ENCODE measurements at places on chromosomes 4 and X. TPM values are rescaled to one million over a fixed set of nuclear protein-coding genes. Genes with fewer than 3 reads are reported as not detected.
A peak's percentile ranks its signal among the peaks of the same experiment; 100 is the strongest.

MAGEA8 gene
- not detected for total RNA-seq

PABPC5 gene
- total RNA-seq, result 7.1 TPM

EREG gene
- total RNA-seq, result 28.3 TPM

NSDHL gene
- 56.7 TPM for total RNA-seq

CTAG2 gene
- not detected for total RNA-seq

DNA sequence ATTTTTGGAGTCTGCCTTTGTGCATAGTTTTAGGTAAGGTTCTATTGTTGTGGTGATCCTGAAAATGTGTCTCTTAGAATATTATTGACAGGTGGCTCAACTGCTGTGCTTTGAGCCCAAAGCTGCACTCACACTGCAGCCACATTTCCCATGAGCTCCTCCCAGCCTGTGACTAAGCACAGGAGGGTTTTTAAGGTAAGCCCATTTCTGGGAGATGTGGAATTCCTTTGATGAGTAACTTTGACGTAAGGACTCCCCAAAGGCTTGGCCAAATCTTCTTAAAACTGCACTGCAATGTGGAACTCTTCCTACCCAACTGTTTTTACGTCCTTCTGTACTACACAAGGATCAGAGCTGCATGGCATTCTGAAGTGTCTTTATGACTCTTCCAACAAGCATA, 20.0 kb upstream of the TMPRSS11A start:
- no peaks in the 10 kb centered on the region for H3K27me3 ChIP-seq
- H3K36me3 ChIP-seq, result no peaks in the 10 kb centered on the region
- H3K4me3 ChIP-seq, result no peak overlapping the region
- no peak overlapping the region for H3K27ac ChIP-seq
- no peaks in the 10 kb centered on the region for H3K4me1 ChIP-seq

GRCh38 chr4:184815046-184815877, 10.5 kb downstream of the ACSL1 start:
- peak; percentile 92 for DNase-seq
- H3K4me1 ChIP-seq, result peaks cover 34% of the 10 kb centered on the region
- no peak overlapping the region for H3K4me3 ChIP-seq
- peak overlapping the region; percentile 85 for H3K27ac ChIP-seq
- no peaks in the 10 kb centered on the region for H3K27me3 ChIP-seq

GRCh38 chrX:40462795-40463194, 118.0 kb upstream of the ATP6AP2 start:
- no peaks in the 10 kb centered on the region for H3K27me3 ChIP-seq
- no peaks in the 10 kb centered on the region for H3K4me1 ChIP-seq
- no peak overlapping the region for H3K27ac ChIP-seq

GRCh38 chrX:43679778-43680177, 23.7 kb downstream of the MAOA start:
- DNase-seq, result peak; percentile 42
- no peaks in the 10 kb centered on the region for H3K27me3 ChIP-seq
- H3K27ac ChIP-seq, result peak overlapping the region; percentile 23
- peaks cover 28% of the 10 kb centered on the region for H3K4me1 ChIP-seq

DNA sequence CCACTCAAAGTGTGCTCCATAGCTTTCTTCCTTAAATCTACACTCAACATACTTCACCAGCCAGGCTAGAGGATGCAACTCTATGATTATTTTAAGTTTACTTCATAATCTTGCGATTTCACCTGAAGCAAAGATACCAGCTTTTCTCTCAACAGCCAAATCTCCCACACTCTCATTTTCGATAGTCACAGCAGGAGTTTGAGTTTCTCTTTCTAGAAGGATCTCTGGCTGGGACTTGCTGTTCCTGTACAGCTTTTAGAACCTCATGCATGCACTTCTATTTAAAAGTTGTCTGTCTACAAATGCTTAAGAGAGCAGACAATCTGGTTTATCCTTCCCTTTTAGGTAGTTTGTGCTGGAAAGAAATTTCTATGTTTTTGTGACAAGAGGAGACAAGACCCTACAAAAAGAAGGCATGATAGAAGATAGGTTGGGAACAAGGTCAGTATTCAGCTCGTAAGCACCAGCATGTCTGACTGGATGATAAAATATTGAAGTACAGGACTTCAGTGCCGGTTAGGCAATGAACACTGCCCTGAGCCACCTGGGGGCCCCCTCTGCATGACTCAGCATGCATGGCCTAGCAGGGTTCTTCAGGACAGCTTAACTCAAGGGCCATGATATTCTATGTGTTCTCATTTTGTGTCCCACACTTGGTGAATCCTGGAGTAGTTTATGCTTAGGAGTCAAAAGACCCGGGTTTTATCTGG, 65.6 kb downstream of the ATXN3L start:
- peak overlapping the region; percentile 73 for H3K27ac ChIP-seq
- H3K36me3 ChIP-seq, result no peaks in the 10 kb centered on the region
- H3K4me1 ChIP-seq, result peaks cover 11% of the 10 kb centered on the region

DNA sequence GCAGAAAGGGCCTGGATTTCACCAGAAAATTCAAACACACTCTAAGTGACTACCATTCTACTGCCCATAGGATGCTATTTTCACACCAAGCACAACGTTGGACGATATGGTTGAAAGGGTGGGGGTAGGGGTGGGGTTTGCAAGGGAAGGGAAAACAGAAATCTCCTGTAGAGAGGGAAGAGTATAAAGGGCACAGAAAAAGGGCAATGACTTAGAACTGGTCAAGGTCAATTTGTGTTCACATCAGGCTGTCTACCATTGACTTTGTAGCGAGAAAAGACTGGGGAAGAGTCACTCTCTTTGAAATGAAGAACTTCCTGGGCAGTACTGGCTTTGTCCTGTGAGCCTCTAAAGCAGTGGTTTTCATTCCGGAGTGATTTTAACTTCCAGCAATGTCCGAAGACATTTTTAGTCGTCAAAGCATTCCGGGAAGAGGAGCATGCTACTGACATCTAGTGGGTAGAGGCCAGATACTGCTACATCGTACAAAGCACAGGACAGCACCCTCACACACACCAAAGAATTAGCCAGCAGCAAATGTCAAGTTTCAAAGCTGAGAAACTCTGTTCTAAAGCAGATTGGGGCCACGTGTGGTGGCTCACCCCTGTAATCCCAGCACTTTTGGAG, 48.4 kb upstream of the SLC7A3 start:
- peak; percentile 51 for DNase-seq
- H3K4me1 ChIP-seq, result no peaks in the 10 kb centered on the region
- no peak overlapping the region for H3K27ac ChIP-seq
- H3K27me3 ChIP-seq, result no peaks in the 10 kb centered on the region
- H3K36me3 ChIP-seq, result no peaks in the 10 kb centered on the region

DNA sequence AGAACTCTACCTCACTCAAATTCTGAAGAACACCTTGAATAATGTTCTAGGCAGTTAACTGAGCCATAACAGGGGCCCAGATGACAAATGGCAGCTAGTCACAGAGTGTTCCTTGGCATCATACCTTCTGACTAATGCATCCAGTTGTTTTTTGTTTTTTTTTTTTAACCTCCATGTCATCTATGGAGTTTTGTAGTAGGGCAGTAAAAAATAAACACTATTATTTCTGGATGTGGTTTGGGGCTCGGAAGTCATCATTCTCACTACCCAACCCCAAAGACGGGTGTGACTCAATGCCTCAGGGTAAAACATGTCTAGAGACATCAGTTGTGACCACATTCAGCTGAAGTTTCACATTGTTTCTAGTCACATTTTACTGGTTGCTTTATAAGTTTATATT, 31.2 kb upstream of the MCF2 start:
- H3K27me3 ChIP-seq, result no peaks in the 10 kb centered on the region
- no peak overlapping the region for H3K27ac ChIP-seq
- no peaks in the 10 kb centered on the region for H3K4me1 ChIP-seq
- no peak overlapping the region for H3K4me3 ChIP-seq

GRCh38 chr4:31294655-31295480, 574.7 kb downstream of the PCDH7 start:
- no peak for DNase-seq
- no peaks in the 10 kb centered on the region for H3K4me1 ChIP-seq
- no peak overlapping the region for H3K27ac ChIP-seq
- H3K27me3 ChIP-seq, result no peaks in the 10 kb centered on the region
- no peak overlapping the region for H3K4me3 ChIP-seq

DNA sequence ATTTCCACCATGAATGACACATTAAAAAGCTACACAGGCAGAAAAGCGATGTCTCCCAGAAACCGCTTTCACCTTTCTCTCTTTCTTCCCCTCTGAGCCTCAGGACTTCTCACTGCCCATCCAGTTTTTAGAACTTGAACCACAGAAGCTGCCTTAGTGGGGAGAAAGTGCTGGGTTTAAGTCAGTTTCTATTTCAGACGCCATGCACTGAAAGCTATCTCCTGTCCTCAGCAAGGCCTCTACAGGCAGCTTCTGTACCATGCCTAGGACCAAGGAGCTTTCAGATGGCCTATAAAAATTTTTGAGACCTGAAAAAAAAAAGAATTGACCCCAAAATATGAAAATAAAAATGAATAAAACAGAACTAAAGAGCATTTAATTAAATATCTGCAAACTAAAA, 34.5 kb downstream of the RAB33B start:
- no peaks in the 10 kb centered on the region for H3K27me3 ChIP-seq
- no peak overlapping the region for H3K4me3 ChIP-seq
- no peak overlapping the region for H3K27ac ChIP-seq
- DNase-seq, result no peak
- no peaks in the 10 kb centered on the region for H3K4me1 ChIP-seq

- H3K27me3 ChIP-seq, result no peaks in the 10 kb centered on the region
- no peak for DNase-seq
- H3K27ac ChIP-seq, result no peak overlapping the region
- H3K36me3 ChIP-seq, result no peaks in the 10 kb centered on the region
- H3K4me1 ChIP-seq, result no peaks in the 10 kb centered on the region
Observed at GRCh38 chrX:85012098-85012497, 8.4 kb downstream of the APOOL start.

- no peak overlapping the region for H3K4me3 ChIP-seq
- peak; percentile 49 for DNase-seq
- H3K27me3 ChIP-seq, result no peaks in the 10 kb centered on the region
- no peaks in the 10 kb centered on the region for H3K36me3 ChIP-seq
Observed at GRCh38 chrX:101759000-101759399, 99.3 kb upstream of the ARMCX2 start.

DNA sequence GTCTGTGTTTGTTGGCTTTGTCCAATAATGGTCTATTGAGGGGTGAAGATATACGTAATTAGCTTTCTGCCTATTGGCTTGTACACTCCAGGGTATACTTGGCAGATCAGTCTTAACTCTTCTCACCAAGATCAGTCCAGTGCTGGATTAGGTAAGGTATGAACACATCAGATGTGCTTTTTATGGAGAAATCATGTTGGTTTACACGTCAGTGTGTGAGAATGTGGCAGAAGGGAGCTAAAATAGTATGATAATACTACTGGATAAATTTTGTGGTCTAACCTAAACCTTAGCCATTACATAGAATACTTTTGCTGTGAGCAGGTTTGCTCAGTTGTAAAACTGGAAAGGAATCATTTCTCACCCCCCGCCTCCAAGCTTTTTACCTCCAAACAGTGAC, 4.2 kb downstream of the PDHA1 start:
- H3K4me3 ChIP-seq, result no peak overlapping the region
- no peak for DNase-seq
- H3K27ac ChIP-seq, result no peak overlapping the region
- no peaks in the 10 kb centered on the region for H3K36me3 ChIP-seq
- H3K27me3 ChIP-seq, result no peaks in the 10 kb centered on the region
- peaks cover under 1% of the 10 kb centered on the region for H3K4me1 ChIP-seq

DNA sequence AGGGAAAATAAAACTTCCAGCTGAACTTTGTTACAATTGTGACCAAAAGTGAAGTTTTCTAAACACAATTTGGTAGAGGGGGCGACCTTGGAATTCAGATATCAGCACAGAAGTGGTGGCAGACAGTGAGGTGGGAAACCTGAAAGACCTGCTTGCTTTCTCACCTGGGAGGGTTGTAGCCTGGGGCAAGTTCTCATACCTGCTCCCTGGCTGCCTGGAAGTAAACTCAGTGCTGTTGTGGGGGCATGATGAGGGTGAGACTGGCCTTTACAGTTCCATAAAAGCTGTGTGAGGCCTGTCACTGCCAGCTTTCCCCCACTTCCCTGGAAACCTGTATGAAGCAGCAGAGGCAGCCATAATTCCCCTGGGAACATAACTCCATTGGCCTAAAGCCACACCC, 1180.2 kb downstream of the FAM133A start:
- no peaks in the 10 kb centered on the region for H3K27me3 ChIP-seq
- H3K27ac ChIP-seq, result no peak overlapping the region
- DNase-seq, result peak; percentile 13
- H3K4me3 ChIP-seq, result no peak overlapping the region

DNA sequence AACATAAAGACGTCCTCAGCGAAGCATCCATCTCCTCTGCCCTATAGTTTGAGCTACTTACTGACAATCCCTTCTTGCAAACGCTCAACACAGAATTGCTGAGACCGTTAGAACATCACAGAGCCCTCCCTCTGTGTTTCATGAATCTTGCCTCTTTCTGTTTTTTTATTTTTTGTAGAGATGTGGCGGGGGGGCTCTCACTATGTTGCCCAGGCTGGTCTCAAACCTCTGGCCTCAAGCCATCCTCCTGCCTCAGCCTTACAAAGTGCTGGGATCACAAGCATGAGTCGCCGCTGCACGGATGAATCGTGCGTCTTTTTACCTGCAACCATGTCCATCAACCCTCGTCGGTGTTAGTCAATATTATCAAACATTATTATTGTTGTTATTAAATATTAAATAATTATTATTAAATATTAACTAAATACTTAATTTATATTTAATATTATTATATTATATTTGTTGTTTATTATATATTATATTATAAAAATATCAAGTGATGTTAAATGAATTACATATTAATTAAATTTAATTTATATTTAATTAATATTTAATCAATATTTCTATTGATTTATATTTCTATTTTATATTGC, 200.7 kb downstream of the CRLF2 start:
- H3K27ac ChIP-seq, result no peak overlapping the region
- DNase-seq, result no peak
- H3K27me3 ChIP-seq, result no peaks in the 10 kb centered on the region
- H3K36me3 ChIP-seq, result no peaks in the 10 kb centered on the region

GRCh38 chrX:13898083-13898482, 81.2 kb upstream of the GPM6B start:
- no peak overlapping the region for H3K27ac ChIP-seq
- DNase-seq, result no peak
- H3K27me3 ChIP-seq, result no peaks in the 10 kb centered on the region
- H3K36me3 ChIP-seq, result no peaks in the 10 kb centered on the region

- no peaks in the 10 kb centered on the region for H3K36me3 ChIP-seq
- DNase-seq, result no peak
- H3K4me3 ChIP-seq, result no peak overlapping the region
- H3K27me3 ChIP-seq, result no peaks in the 10 kb centered on the region
- no peak overlapping the region for H3K27ac ChIP-seq
- H3K4me1 ChIP-seq, result no peaks in the 10 kb centered on the region
Observed at GRCh38 chr4:7673121-7673520, 238.4 kb upstream of the PSAPL1 start.

- H3K4me1 ChIP-seq, result peaks cover 4% of the 10 kb centered on the region
- no peaks in the 10 kb centered on the region for H3K27me3 ChIP-seq
- no peak overlapping the region for H3K4me3 ChIP-seq
- DNase-seq, result peak; percentile 51
Observed at GRCh38 chrX:53445977-53446376, 11.8 kb upstream of the HSD17B10 start.

- no peaks in the 10 kb centered on the region for H3K27me3 ChIP-seq
- no peak for DNase-seq
- H3K27ac ChIP-seq, result no peak overlapping the region
- H3K4me1 ChIP-seq, result no peaks in the 10 kb centered on the region
Observed at GRCh38 chrX:40573763-40574162, 7.0 kb upstream of the ATP6AP2 start.

GRCh38 chr4:108149588-108150380, 18.9 kb downstream of the LEF1 start:
- no peak overlapping the region for H3K4me3 ChIP-seq
- no peak for DNase-seq
- no peaks in the 10 kb centered on the region for H3K36me3 ChIP-seq
- no peaks in the 10 kb centered on the region for H3K4me1 ChIP-seq
